NAMALWA (cell line): ENCODE measurements at places on chromosomes 2 and 18.

DNA sequence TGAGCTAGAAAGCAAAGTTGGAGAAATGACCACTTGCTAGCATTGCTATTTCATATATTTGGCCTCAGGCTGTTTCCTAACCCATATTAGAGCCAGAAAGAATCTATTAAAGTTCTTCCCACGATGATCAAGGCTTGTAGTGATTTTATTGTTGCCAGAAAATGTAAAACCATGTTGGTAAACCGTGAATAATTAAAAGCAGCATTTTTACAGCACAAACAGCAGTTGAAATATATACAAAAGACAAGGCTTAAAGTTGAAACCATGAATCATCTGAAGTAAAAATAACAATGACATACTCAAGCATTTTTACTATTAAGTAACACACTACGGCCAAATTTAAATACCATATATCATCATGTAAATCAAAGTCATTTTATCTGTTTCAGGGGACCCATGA lies 27.7 kb upstream of the DSC3 start:
- DNase-seq: no peak

GRCh38 chr18:60347526-60348045 lies 25.0 kb downstream of the MC4R start:
- no peak for DNase-seq

DNA sequence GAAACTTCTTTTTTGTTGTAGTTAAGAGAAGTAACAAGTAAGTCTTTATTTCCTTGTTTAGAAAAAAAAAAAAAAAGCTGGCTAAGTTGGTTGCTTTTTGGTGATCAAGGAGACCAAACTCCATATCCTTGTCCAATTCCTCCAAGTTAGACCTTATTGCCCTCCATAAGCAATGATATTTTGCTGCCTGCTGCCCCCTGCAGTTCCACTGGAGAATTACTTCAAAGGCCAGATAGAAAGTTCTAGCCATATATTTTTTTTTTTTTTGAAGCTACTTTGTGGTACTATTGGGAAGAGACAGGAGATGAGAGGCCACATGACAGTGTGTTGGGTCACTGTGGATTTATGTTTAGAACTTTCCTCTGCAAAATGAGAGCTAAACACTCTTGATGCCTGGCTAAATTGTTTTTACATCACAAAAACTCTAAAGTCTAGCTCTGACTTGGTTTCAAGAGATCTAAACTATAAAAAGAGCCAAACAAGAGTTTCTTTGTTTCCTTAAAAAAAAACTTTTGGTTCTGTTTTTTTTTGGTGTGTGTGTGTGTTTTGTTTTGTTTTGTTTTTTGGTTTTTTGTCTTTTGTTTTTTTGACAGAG lies 80.7 kb upstream of the RASGRP3 start:
- DNase-seq: peak; percentile 67

DNA sequence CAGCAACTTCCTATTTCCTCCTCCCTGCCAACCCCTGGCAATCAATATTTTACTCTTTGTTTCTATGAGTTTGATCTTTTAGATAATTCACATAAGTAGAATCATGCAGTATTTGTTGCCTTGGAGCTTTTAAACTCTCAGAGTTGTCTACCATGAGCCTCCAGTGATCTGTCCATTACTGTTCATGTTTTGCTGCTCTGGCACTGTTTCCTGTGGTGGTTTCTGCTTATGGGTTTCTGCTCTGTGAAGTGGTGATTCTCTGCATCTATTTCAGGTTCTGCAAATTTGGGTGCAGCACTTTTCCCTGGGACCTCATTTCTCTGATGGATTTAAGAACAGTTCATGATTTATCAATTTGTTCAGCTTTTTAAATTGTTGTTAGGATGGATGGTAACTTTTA lies 908.1 kb upstream of the FANCL start:
- no peak for DNase-seq

- no peak for DNase-seq
These were observed 25.9 kb downstream of the RAMP1 start for GRCh38 chr2:237885111-237885930.

DNA sequence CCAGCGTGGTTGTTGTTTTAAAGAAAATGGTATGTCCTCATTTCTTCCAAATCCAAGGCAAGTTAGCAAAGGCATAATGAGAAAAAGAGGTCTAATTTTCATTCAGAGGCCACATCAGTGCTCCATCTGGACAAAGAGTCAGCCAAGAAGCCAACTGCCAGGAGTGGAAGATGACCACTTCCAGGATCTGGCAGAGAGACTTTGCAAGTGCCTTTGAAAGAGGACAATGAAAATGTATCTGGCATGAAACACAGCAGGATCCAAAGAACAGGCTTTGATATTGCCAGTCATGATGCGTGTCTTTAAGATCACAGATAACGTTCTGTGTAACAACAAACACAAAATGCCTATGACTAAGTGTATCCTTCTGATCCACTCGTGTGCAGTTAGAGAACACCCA lies 82.8 kb downstream of the AFF3 start:
- DNase-seq: no peak

- DNase-seq: peak; percentile 71
These were observed 21.1 kb upstream of the NFATC1 start for GRCh38 chr18:79374408-79375171.

DNA sequence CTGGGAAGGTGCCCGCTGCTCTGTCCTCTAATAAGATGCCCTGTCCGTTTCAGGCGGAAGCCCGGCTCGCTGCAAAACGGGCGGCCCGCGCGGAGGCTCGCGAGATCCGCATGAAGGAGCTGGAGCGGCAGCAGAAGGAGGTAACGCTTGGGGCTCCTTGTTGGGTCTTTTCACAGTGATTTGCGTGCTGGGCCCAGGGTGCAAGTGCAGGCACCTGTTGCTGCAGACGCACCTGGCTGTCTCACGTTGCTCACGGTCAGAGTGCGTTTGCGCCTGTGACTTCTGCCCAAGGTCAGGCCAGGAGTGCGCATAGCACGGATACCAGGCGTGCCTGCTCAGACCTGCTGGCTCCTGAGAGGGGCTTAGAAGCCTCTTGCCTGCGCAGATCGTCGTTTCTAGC lies 81.1 kb downstream of the LRRFIP1 start:
- DNase-seq: no peak

DNA sequence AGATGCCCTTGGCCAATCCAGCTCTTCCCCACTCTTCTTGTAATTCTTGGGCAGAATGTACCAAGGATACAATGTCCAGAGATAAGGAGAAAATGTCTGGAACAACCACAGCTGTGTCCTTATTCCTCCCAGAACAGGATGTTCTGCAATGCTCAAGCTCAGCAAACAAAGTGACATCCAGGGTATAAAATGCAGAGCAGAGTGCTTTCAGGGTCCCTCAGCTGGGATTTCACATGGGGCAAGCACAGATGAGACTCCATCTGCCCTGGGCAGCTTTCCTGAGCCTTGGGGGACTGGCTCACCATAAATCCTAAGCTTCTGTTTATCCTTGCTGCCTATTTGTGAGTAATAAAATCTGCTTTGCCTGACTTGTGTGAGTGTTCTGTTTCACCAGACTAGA lies 127.4 kb downstream of the VAPA start:
- DNase-seq: no peak

DNA sequence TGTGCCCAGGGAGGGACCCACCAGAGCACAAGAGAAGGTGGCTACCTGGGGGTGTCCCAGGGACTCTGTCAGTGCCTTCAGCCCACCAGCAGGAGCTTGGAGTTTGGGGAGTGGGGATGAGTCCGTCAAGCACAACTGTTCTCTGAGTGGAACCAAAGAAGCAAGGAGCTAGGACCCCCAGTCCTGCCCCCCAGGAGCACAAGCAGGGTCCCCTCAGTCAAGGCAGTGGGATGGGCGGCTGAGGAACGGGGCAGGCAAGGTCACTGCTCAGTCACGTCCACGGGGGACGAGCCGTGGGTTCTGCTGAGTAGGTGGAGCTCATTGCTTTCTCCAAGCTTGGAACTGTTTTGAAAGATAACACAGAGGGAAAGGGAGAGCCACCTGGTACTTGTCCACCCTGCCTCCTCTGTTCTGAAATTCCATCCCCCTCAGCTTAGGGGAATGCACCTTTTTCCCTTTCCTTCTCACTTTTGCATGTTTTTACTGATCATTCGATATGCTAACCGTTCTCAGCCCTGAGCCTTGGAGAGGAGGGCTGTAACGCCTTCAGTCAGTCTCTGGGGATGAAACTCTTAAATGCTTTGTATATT lies 14.0 kb downstream of the ITM2C start:
- DNase-seq: no peak

GRCh38 chr2:214005337-214005736 lies 405.5 kb upstream of the VWC2L start:
- no peak for DNase-seq

DNA sequence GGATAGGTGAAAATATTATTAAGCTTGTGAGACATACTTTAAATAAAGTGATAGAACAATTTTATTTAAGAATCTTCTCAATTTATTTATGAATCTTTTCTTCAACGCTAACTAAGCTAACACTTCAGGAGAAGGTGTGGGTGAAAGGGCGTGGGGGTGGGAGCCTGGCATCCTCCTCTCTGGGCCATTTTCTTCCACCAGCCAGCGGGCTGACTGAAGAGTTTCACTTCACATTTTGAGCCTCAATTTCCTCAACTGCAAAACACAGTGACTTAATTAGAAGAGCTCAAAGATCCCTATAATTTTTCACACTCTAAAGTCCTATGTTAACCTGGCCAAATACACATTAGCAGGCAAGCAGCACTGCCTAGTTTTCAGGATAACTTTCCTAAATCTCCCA lies 94.8 kb downstream of the FTCDNL1 start:
- DNase-seq: no peak

DNA sequence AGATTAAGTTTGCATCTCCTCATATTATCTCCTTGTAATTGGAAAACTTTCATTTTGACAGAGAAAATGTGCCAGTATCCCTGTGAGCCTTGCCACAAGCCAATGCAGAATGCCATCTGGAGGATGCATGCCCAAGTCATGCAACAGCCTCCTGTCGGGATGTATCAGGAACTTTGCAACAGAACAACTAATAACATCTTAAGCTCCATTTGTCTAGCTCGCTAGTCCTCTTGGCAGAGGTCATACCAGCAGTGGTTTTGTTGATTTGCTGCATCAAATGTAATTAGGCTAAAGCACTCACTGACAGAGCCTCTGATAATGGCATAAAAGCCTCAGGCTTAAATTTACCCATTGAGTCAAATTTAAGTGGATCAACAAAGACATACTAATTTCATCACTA lies 125.8 kb downstream of the UBE2E3 start:
- DNase-seq: no peak

GRCh38 chr2:190179754-190180312 lies 117.3 kb upstream of the MSTN start:
- DNase-seq: no peak

GRCh38 chr2:118085173-118086023 lies 2.9 kb upstream of the INSIG2 start:
- DNase-seq: no peak

DNA sequence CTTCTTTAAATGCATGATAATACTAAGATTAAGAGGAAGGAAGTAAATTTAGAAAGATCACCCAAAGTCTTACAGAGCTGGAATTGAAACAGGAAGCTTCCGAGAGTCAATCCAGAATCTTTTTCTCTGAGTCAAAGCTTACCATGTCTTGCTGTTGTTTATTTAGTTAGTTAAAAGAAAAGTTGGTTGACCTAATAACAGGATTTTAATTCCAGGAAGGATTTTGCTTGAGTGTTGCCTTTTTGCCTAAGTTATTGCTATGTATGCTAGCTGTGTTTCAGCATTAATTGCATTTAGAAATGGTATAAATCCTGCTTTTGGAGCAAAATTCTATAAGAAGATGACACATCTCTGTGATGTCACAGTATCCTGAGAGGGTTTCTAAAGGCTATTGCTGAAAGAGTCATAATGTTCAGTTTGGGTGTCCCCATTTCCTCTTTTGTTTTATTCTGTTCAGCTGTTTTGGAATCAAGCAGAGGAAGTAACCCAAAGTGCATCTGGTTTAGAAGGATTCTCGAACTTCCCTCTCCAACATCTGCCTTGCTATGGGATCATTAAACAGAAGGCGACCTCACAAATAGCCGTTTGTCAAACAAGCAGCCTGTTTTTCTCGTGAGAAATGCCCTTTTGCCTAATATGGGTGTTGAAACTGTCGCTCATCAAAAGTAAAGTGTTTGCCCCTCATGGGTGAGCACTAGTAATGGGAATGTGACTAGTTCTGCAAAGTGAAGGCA lies 271.5 kb upstream of the MMADHC start:
- no peak for DNase-seq
